Fibroblast of skin of back (primary cell): ENCODE measurements at places on chromosomes 12 and 14.
A peak's percentile ranks its signal among the peaks of the same experiment; 100 is the strongest.

- DNase-seq = peak; percentile 39
Measured at GRCh38 chr12:10590966-10591365, 22.4 kb downstream of the MAGOHB start.

DNA sequence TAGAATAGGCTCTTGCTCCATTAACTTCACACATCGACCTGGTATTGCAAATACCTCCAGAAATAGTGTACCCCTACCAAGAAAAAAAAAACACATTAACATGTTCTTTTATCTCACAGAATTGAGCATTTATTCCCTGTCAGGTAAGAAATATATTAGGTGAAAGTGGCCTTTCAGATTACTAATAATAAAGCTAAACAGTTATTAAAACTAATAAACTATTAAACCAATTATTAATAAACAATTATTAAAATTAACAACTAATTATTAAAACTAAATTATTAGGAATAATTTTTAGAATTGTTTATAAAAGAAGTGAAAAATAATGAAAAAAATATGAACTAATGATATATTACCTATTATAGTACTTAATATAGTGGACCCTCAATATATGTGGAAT is 7.2 kb upstream of the AK7 start:
- DNase-seq = no peak

- no peak for DNase-seq
Measured at GRCh38 chr12:86015026-86015425, 140.9 kb downstream of the NTS start.

- no peak for DNase-seq
Measured at GRCh38 chr12:97312570-97313135, 150.0 kb upstream of the RMST start.

DNA sequence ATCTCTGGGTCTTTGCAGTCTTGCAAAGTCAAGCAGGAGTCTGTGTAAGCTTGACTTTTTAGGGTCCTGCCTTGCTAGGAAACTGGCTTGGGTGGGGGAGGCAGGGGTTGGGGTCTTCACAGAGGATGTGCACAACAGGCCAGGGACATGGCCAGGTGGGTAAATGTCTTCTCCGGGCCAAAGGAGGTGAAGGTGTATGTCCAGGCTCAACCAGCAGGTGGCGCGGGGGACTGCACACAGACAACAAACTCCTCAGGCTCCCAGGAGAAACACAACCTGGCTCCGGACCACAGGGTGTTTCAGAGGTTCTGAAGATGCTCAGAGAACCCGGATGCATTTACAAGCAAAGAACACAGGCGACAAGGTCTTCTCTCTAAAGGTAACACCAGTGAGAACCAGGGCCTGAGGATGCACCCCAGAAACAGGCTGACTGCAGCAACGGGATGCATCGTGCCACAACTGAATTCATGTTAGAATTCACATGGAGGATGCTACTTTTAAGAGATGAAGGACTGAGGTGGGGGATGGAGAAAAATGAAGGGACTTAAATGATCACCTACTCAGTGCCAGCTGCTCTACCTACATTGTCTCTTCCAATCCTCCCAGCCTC is 56.0 kb downstream of the PLEKHG3 start:
- peak; percentile 40 for DNase-seq

- DNase-seq = no peak
Measured at GRCh38 chr12:89539426-89540223, 13.8 kb upstream of the POC1B start.

- peak; percentile 9 for DNase-seq
Measured at GRCh38 chr12:78431931-78432330, 432.6 kb upstream of the SYT1 start.

DNA sequence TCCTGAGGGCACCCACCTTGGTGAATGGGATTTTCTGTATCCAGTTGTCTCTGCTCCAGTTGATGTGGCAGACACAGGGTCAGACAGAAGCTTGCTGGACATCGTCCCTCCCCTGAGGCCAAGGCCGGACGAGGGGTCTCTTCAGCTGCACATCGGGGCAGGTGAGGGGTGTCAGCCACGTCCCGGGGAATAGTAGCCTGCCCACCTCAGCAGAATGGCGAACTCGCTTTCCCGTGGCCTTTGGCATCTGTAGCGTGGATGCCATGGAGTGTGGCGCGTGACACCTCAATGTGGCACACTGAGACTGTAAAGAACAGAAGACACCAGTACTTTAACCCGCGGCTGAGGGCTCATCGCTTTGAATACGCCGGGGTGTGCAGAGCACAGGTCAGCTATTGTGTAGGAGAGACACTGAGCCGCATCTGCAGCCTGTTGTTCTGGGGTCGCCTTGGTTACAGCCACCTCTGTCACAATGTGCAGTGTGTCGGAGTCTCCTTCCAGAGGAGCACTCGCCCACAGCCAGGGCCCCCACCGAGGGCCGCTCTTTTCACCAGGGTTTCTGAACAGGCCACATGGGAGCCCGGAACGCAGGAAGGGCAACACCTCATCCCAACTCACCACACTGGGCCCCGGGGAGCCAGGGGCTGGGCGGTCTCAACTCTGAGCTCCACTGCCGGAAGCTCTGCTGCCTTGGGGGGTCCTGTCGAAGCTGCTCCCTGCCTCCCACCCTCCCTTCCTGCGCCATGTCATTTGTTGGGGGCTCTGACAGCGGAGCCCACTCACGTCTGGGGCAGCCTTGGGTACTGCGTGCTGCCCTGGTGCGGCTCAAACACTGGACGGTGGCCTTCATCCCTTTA is 77.0 kb downstream of the ADGRD1 start:
- no peak for DNase-seq

GRCh38 chr12:71194657-71195056 is 36.9 kb upstream of the TSPAN8 start:
- no peak for DNase-seq

GRCh38 chr12:55935738-55936151 is 4.8 kb downstream of the DGKA start:
- DNase-seq = no peak

DNA sequence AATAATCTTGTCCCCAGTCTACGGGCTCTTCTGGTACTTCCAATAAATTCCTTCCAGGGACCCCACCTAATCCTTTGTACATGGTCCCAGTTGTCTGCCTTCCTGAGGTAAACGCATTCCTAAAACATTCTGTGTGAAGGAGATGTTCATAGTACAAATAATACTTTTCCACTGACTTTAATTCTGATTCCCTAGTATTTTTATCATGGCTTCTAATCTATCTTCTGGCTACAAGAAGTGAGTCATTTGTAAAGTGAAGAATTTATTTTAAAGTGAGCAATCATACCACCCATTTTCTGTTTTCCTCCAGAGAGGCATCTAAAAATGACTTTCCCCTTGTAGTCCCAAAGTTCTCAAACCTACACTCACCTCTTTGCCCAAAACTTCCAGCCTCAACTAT is 65.9 kb upstream of the NUDT4 start:
- DNase-seq = peak; percentile 42

DNA sequence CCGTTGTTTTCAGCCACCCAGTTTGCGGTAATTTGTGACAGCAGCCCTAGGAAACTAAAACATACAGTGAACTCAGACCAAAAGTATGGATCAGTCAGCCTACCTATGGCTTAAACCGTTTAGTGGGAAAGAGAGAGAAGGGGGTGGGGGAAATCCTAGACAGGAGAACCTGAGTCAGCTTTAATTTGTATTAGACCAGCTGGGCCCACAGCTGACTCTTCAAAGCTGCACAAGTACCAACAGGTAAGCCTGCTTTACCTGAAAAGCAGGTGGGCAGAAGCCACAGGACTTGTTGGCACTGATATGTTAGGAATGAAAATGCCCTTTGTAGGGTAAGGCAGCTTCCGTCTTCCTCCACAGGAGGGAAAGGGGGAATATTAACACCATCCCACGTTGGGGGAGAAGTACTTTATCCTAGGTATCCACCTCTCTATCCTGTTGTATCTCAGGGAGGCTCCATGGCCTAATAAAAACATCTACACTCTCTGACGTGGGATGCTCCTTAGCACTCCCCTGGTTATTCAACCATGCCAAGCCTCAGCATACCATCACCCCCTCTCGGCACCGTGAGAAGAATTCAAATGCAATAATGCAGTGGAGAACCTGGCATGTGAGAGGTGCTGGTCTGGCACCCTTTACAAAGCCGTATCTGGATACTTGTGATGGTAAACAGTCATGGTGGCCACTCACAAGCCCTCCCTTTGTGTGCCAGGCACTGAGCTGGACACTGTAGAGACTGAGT is 70.3 kb downstream of the STON2 start:
- DNase-seq = no peak

DNA sequence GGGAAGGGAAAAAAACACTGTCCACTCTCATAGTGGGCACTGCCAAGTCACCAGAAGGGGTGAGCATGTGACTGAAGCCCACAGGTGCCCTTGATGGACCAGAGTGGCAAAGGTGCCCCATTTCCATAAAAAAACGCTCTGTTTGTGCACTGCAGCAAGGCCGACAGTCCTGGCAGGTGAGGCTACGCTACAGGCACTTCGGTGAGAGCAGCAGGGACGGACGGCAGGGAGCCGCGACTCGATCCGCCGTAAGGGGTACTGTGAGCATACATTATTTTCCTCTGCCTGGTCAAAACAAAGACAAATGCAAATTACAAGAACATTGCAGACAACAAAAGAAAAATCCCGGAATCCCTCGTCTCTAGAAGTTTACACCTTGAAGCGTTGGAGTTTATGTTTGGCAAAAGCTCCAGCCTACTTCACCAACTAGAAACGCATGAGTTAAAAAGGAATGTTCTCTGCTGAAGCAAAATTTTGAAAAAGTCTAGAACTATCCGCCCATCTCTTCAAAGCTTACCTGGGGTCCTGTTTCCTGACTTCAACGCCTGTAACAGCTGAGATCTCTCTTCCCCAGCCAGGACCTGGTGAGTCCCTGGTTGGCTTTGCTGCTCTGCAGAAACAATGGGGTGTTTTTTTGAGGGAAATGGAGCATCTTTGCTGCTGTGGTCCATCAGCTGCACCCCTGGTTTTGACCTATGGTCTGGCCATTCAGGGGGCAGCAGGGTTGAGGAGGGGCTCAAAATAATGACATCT is 52.9 kb upstream of the RFLNA start:
- no peak for DNase-seq

- no peak for DNase-seq
Measured at GRCh38 chr12:104079024-104079423, 14.7 kb downstream of the HCFC2 start.

DNA sequence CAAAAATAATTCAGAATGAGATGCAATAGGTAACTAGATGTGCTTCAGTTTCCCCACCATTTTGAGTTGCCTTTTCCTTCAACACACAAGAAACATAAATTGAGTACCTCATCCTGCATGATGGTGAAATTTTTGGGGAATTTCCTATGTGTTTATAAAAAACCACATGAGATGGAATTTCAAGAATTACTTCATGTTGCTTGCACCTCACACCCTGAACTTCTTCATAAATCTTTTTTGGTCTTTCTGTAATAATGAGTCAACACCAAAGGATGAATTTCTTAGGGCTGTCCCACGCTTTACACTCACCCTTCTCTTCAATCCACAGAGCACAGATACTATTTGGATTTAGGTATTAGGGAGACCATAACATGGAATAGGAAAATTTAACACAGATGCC is 22.6 kb upstream of the LUM start:
- peak; percentile 86 for DNase-seq

DNA sequence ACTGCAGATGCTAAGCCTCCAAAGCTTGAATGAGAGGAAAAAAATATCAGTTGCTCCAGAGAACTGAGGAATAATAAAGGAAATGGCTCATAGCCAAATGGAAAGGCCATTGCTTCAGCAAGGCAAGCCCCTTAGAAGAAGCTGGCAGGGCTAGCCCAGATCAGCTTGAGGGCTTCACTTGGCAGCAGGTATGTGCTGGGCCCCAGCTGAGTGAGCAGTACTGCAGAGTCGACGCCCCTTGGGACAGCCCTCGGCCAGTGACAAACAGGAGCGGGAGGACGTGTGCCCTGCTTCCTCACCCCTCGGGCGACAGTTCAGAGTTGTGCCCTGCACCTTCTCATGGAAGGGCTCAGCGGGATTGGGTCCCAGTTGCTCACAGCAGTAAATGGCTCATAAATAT is 1031.2 kb upstream of the TMEM132C start:
- DNase-seq = no peak

- no peak for DNase-seq
Measured at GRCh38 chr12:47709671-47710070, 3.8 kb upstream of the RPAP3 start.

DNA sequence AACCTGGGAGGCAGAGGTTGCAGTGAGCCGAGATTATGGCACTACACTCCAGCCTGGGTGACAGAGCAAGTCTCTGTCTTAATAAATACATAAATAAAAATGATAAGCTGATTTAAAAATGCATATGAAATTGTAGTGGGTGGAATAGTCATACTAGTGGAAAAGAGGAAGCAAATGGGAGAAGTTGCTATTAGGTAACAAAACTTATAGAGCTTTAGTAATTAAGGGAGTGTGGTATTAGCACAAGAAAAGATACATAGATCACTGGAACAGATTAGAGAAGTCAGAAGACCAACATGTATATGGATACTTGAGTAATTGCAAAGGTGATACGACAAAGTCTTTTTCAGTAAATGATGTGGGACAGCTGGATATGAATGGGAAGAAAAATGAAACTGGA is 26.5 kb downstream of the TECPR2 start:
- DNase-seq = no peak

DNA sequence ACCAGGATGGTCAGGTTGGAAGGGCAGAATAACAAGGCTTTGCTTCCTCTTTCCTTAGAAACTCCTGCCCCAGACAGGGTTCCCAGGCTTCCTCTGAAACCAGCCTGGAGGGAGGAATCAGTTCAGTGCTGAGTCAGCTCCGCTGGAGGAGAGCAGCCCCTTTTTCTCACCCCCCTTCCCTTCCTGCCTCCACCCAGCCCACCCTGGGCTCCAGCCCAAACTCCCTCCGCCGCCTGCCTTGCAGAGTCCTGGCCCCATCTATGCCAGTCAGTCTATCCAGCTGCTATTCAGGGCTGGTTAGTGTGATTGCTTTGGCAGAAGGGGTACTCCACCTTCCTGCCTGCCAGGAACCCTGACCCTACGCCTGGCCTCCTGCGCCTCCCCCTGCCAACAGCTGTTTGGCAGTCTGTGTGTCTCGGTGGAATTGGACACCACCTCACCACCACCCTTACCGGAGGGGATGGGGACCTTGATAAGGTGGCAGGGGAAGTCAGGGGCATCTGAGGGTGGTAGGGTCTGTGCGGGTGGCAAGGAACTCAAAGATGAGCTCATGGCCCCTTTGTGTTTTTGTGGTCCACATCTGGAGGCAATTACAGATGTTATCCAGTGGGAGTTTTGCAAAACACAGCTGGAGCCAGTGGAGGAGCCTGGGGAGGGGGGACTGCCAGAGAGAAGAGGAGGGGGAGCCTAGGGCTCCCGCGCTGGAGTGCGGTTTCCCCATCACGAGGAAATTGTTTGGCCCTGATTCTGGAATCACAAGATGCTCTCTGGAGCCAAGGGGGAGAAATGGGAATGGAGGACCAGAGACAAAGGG is 12.2 kb downstream of the MMP14 start:
- DNase-seq = peak; percentile 85
